ENCODE measurements at places on chromosomes 4 and X. TPM values are rescaled to one million over a fixed set of nuclear protein-coding genes. Genes with fewer than 3 reads are reported as not detected.

DNA sequence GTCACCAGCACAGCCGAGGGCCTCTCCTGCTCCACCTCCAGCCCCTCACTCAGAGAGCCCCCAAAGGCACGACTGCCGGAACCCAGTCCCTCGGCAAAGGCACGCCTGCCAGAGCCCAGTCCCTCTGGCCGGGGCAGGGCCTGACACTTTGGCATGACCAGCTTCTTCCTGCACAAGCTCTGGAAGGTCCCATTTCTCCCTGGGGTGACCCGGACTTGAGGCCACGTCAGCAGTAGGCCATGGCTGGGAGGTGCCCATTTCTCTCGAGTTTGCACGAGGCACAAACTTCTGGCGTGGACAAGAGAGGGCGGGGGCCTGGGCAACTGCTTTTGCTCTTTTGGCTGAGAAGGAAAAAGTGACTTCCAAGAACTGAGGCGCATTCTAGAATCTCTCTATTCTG, 62.2 kb upstream of the GPR78 start:
- DNase-seq: no peak

- peak; percentile 30 for DNase-seq
These were observed 773 bp downstream of the PRMT9 start for GRCh38 chr4:147683188-147683591.

FHDC1 gene
- 0.51 TPM for total RNA-seq

DNA sequence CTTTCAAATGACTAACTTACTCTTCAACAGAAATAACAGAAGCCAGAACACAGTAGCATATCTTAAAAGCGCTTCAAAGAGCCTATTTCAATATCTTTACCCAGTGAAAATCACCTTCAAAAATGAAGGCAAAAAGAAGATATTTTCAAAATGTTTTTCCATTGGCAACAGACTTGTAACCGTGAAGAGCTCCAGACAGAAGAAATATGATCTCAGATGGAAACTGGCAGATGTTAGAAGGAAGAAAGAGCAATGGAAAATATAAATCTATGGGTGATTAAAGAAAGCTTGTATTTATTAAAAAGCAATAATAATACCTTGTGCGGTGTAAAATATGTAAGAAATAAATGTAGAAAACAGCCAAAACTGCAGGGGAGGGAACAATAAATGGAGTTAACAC, 35.7 kb downstream of the PRKG2 start:
- DNase-seq: no peak

GRCh38 chr4:54548831-54549460, 108.8 kb upstream of the KIT start:
- DNase-seq: no peak

GRCh38 chrX:17453788-17454187, 78.8 kb downstream of the NHS start:
- no peak for DNase-seq

PWWP3B gene
- not detected for total RNA-seq

Data from dermis microvascular lymphatic vessel endothelial cell (primary cell).